Immature natural killer cell (primary cell): ENCODE measurements at places on chromosomes 12 and 14. TPM values are rescaled to one million over a fixed set of nuclear protein-coding genes. Genes with fewer than 3 reads are reported as not detected.

DNA sequence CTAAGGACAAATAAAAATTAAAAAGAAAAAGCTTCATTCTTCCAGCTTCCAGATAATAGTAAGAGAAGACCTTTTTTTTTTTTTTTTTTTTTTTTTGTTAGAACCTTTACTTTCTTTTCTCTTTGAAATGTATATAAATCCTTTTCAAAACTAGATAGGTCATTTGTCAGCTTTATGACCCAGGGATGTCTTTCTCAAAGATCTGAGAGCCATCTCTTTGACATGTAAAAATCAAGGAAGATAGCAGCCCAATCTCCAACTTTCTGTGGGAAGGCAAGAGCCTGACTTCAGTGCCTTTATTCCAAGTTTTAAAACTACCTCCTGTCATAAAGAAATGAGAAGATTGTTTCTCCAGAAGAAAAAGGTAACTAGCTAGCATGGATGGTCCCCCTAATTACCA lies 203.3 kb upstream of the LRFN5 start:
- DNase-seq: no peak

DNA sequence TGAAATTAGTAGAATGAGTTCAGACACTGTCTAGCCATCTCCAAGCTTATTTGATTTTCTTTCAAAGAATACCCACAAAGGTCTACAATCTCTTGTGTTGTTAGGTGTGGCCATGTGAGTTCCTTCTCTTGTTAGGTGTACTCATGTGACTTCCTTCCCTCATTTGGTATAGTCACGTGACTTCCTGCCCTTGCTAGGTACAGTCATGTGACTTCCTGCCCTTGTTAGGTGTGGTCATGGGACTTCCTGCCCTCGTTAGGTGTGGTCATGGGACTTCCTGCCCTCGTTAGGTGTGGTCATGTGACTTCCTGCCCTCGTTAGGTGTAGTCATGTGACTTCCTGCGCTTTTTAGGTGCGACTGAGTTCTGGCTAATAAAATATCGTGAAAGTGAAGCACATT lies 179.6 kb downstream of the TMX1 start:
- peak; percentile 33 for DNase-seq

Gene ANKS1B
- not detected for polyA plus RNA-seq

- DNase-seq: no peak
Measured at GRCh38 chr14:25055992-25056687, 6.2 kb upstream of the STXBP6 start.

DNA sequence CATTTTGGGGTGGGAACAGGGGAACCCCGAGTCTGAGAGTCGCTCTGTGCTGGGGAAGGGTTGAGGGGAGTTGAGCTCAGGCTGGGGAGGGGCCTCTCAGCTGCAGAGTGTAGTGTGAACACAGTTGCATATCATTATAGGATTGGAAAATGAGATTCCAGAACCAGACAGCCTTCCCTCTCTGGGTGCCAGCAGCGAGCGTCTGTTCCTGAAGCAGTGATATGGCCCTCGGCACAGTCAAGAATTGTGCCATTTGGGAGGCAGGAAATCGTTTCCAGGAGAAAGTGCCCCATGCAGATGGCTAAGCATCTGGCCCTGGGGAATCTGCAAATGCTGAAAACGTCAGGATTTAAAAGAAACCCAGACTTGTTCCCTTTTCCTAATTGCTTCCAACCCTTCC lies 70.4 kb upstream of the SFSWAP start:
- no peak for DNase-seq

Gene MUCL1
- not detected for polyA plus RNA-seq

DNA sequence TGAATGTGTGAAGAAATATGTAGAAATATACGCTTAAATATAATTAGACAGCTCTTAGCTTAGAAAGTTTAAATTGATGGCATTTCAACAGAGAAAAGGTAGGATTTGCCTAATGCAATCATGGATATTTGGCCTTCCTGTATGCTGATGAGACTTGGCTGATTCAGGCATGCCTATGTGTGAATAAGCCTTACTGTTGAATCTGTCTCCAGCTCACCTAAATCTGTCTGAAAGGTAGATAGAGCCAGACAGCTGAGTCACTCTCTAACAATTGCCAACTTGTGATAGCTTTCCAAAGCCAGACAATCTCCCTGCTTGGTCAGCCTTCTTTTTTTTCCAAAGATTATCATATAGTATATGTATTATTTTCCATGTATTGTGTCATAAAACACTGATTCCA lies 92.8 kb upstream of the FLRT2 start:
- DNase-seq: no peak

DNA sequence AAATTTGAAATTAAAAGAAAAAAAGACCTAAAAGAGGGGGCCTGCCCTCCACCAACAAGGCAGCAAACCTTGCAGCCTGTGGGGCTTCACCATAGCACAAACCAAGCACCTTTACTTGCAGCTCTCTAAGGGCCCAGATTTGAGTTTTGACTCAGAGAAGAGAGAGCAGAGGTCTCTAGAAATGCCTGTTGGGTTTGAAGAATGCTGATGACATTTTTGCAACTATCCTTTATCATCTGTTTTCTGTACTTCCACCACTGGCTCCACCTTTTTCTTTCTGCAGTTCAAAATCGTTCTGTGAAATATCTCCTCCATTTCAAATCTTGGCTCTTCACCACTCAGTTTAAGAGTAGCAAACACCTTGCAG lies 83.8 kb upstream of the HMGA2 start:
- no peak for DNase-seq

GRCh38 chr12:52818388-52818787 lies 4.5 kb upstream of the KRT4 start:
- no peak for DNase-seq

DNA sequence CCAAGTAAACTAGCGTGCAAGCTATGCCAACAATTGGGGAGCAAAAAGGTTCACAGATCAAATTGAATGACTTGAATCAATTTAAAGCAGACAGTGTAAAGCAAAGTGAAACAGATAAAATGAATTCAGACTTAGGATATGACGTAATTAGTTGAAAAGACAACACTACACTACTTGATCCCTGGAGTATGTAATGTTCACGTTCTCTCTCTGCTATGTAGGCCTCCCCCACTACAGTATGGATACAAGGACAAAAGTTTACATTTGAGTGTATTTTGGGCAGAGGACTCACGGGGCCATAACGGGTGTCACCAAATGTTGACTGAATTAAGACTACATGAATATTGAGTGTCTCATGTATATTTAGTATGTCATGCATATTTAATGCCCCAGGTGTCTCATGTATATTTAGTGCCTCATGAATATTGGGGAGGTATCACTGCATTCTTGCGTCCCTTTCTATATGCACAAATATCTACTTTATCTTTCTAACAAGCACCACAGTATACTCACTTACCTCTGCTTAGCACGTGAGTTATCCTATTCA lies 44.5 kb downstream of the RERGL start:
- no peak for DNase-seq

- no peak for DNase-seq
Measured at GRCh38 chr12:61780435-61780834, 479.8 kb upstream of the USP15 start.

Gene TBPL2
- polyA plus RNA-seq: not detected

GRCh38 chr12:47082796-47083621 lies 3.2 kb upstream of the AMIGO2 start:
- no peak for DNase-seq
